ENCODE measurements at places on chromosomes 7 and 10. TPM values are rescaled to one million over a fixed set of nuclear protein-coding genes. Genes with fewer than 3 reads are reported as not detected.

- no peak for DNase-seq
Measured at GRCh38 chr7:2065528-2065927, 167.2 kb downstream of the MAD1L1 start.

The HOXA9 gene
- total RNA-seq, result 29.9 TPM

- peak; percentile 3 for DNase-seq
Measured at GRCh38 chr7:17991866-17992648, 35.6 kb downstream of the PRPS1L1 start.

The C10orf53 gene
- not detected for total RNA-seq

DNA sequence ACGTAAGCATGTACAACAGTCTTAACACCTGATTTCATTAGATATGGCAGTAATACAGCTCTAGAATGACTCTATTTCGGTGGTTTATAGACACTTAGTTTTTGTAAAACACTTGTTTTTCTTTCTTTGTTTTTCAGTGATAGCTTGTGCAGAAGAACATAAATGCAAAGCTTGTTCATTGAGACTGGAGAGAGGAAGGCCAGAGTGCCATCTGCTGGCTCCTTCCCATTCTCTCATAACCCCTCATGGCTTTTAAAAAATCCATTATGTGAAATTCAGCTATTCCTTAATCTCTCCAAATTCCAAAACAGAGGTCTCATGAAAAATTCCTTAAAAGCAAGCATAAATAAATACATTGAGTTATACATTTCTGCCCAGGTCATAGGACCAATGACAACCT is 76.3 kb downstream of the CACNB2 start:
- no peak for DNase-seq

GRCh38 chr10:130553826-130554225 is 417.6 kb downstream of the GLRX3 start:
- no peak for DNase-seq

The CLCN1 gene
- total RNA-seq, result not detected

GRCh38 chr10:73079779-73080541 is 16.7 kb downstream of the P4HA1 start:
- DNase-seq, result no peak

The NPTX2 gene
- total RNA-seq, result 2.1 TPM

GRCh38 chr10:77248104-77248790 is 389.4 kb downstream of the KCNMA1 start:
- DNase-seq, result no peak

The PPP1R9A gene
- 3.1 TPM for total RNA-seq

DNA sequence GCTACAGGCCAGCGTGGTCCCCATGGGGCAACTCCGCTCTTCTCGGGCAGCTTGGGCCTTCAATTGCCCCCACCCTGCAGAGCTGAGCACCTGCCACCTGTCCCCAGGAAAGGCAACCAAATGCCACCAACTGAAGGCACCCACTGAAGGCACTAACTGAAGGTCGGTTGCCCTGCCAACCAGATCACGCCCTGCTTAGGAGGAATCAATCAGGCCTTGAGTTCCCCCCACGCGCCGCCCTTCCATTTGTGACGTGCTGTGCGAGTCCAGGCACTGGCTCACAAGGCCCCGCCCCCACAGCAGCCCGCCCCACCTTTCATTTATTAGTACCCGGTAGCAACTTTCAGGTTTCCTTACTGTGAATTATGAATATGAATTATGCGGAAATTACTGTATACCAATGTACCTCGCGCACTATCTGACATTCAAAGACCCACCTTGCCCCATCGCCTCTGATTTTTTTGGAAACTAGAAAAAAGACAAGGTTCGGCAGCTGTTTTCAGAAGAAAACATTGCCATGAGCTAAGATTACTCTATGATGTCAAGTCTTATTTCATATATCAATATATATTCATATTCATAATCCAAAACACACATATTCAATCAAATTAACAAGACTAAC is 83.6 kb upstream of the ABI1 start:
- DNase-seq, result no peak

- no peak for DNase-seq
Measured at GRCh38 chr7:111210996-111211395, 120.1 kb downstream of the LRRN3 start.

- DNase-seq, result no peak
Measured at GRCh38 chr7:51073171-51073570, 243.4 kb downstream of the COBL start.

- DNase-seq, result no peak
Measured at GRCh38 chr7:135190703-135191102, 20.2 kb upstream of the CYREN start.

- DNase-seq, result no peak
Measured at GRCh38 chr10:107144490-107144889, 20.0 kb downstream of the SORCS1 start.

GRCh38 chr10:91741356-91741755 is 56.9 kb upstream of the TNKS2 start:
- no peak for DNase-seq

The AKR1D1 gene
- not detected for total RNA-seq

GRCh38 chr7:50960621-50961310 is 178.1 kb upstream of the GRB10 start:
- no peak for DNase-seq

The HOXA2 gene
- not detected for total RNA-seq

The VSTM2A gene
- not detected for total RNA-seq

The CXCL12 gene
- total RNA-seq, result 16.5 TPM

GRCh38 chr10:94293354-94293753 is 69.4 kb downstream of the NOC3L start:
- peak; percentile 5 for DNase-seq

GRCh38 chr10:89627830-89628229 is 17.2 kb downstream of the PANK1 start:
- DNase-seq, result no peak

Data from MG63 (cell line).